ENCODE measurements at places on chromosomes 6 and 20. TPM values are rescaled to one million over a fixed set of nuclear protein-coding genes. Genes with fewer than 3 reads are reported as not detected.

DNA sequence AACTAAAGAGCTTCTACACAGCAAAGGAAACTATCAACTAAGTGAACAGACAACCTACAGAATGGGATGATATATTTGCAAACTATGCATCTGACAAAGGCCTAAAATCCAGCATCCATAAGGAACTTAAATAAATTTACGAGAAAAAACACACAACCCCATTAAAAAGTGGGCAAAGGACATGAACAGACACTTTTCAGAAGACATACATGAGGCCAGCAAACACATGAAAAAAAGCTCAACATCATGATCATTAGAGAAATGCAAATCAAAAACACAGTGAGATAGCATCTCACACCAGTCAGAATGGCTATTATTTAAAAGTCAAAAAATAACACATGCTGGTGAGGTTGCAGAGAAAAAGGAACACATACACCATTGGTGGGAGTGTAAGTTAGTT lies 24.5 kb downstream of the AGPAT4 start:
- no peaks in the 10 kb centered on the region for H3K27me3 ChIP-seq
- DNase-seq = no peak
- no peaks in the 10 kb centered on the region for H3K4me1 ChIP-seq
- no peak overlapping the region for H3K27ac ChIP-seq
- no peaks in the 10 kb centered on the region for H3K36me3 ChIP-seq

PLAGL1 gene
- 40.4 TPM for total RNA-seq

- DNase-seq = no peak
- no peak overlapping the region for H3K27ac ChIP-seq
- no peaks in the 10 kb centered on the region for H3K4me1 ChIP-seq
- no peaks in the 10 kb centered on the region for H3K36me3 ChIP-seq
Observed at GRCh38 chr6:117034971-117035370, 157.9 kb downstream of the RFX6 start.

DNA sequence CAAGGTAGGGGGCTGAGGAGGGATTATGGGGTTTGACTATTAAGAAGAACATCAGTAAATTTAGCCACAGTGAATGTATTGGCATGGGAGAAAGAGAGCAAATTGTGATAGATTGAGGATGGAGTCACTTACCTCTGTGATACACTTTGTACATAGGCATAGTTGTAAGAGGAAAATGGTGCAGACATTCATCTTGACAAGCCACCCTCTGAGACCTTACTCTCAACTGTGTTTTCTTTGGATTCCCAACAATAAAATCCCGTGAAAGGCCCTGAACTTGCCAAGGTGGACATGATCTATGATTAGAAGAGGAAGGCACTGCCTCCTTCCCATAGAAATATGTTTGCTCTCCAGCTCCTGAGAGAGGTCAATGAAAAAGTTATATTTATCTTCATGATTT lies 18.6 kb upstream of the TENT5A start:
- no peak overlapping the region for H3K27ac ChIP-seq
- H3K27me3 ChIP-seq = peaks cover 13% of the 10 kb centered on the region
- no peak for DNase-seq

GRCh38 chr6:167530951-167531350 lies 206.1 kb downstream of the TTLL2 start:
- DNase-seq = no peak
- H3K36me3 ChIP-seq = no peaks in the 10 kb centered on the region
- no peaks in the 10 kb centered on the region for H3K4me1 ChIP-seq
- no peak overlapping the region for H3K4me3 ChIP-seq
- no peak overlapping the region for H3K27ac ChIP-seq

RING1 gene
- total RNA-seq = 26.8 TPM

DNA sequence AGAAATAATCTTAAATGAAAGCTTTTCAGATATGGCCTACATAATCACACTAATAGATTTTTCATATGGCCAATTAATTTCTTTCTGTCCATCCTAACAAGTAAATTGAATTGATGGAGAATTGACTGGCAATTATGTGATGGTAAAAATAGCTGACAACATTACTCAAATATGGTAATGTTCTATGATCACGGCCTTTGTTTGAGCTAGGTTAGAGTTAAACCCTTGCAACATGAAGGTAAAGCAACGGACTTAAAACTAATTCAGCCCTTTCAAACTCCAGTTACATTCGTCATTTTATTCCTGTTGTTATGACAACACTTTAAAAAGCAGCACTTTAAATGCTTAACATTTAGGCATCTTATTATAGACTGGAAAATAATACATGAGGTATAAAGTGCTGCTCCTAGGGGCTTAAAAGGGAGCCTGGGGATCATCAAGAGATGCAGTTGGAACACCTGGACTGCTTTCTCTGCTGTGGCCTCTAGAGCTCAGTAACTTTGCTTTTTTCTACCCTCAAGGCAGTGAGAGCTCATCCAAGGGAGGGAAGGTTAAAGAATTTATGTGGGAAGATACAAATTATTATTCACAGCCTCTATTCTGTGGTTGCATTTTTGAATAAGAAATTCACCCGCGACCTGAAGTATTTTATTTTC lies 46.9 kb downstream of the RIPOR2 start:
- H3K36me3 ChIP-seq = no peaks in the 10 kb centered on the region
- H3K4me3 ChIP-seq = no peak overlapping the region
- no peak overlapping the region for H3K27ac ChIP-seq
- no peak for DNase-seq

BMP6 gene
- total RNA-seq = 221 TPM

OPRM1 gene
- not detected for total RNA-seq

DNA sequence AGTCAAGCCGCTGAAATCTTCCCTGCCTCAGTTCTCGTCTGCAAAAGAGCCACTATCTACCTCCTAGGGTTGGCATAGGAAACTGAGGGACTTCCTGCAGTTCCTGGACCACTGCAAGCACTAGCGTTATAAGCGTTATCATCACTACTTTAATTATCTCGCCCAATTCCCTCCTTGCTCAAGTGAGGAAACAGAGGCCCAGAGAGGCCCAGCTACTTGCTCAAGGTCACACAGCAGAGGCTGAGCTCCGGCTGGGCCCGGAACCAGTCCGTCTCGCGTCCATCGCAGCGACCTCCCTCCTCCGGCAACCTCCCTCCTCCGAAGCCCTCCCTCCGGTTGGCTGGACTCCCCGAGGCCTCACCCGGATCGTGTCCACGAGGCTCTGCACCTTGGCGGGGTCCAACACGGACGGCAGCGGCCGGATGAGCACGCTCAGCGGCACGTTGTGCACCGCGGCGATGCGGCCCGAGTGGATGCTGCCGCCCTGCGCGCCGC lies 338 bp downstream of the SRXN1 start:
- peak; percentile 35 for DNase-seq
- H3K27ac ChIP-seq = peak overlapping the region; percentile 65
- H3K36me3 ChIP-seq = peaks cover 11% of the 10 kb centered on the region

TNXB gene
- 3.2 TPM for total RNA-seq

GRCh38 chr6:152598421-152598820 lies 38.7 kb downstream of the SYNE1 start:
- no peak for DNase-seq
- no peaks in the 10 kb centered on the region for H3K4me1 ChIP-seq
- peaks cover 3% of the 10 kb centered on the region for H3K27me3 ChIP-seq
- H3K36me3 ChIP-seq = no peaks in the 10 kb centered on the region
- H3K27ac ChIP-seq = no peak overlapping the region

GRCh38 chr6:41370488-41371111 lies 35.2 kb downstream of the NCR2 start:
- peaks cover 57% of the 10 kb centered on the region for H3K27me3 ChIP-seq
- no peak overlapping the region for H3K4me3 ChIP-seq
- no peak overlapping the region for H3K27ac ChIP-seq
- H3K36me3 ChIP-seq = no peaks in the 10 kb centered on the region
- no peak for DNase-seq

DNA sequence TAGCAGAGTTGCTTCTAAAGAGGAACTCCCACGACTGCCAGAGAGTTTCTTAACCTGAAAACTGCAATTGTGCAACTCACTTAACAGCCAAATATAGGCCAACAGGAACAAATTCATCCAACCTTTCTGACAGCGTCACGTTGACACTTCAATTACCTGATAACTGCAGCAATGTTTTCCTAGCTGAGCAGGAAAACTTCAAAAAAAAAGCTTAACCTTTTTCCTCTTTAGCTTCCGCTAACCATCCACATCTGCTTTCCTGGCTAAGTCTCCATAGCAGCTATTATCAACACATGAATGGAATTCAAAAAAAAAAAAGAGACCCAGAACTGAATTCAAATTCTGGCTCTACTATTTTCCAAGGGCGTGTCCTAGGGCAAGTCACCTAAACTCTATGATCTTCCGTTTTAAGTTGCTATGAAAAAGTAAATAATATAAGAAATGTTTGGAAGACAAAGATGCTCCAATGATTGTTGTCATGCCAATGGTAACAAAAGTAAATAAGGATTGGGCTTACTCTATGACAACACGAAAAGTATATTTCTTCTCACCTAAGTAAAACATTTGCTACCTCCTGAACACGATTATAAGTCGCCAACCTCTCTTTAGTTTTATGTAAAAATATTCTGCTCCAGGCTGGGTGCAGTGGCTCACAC lies 524.6 kb upstream of the JARID2 start:
- no peak overlapping the region for H3K4me3 ChIP-seq
- H3K36me3 ChIP-seq = no peaks in the 10 kb centered on the region
- no peak for DNase-seq
- H3K4me1 ChIP-seq = no peaks in the 10 kb centered on the region
- H3K27me3 ChIP-seq = no peaks in the 10 kb centered on the region

DNA sequence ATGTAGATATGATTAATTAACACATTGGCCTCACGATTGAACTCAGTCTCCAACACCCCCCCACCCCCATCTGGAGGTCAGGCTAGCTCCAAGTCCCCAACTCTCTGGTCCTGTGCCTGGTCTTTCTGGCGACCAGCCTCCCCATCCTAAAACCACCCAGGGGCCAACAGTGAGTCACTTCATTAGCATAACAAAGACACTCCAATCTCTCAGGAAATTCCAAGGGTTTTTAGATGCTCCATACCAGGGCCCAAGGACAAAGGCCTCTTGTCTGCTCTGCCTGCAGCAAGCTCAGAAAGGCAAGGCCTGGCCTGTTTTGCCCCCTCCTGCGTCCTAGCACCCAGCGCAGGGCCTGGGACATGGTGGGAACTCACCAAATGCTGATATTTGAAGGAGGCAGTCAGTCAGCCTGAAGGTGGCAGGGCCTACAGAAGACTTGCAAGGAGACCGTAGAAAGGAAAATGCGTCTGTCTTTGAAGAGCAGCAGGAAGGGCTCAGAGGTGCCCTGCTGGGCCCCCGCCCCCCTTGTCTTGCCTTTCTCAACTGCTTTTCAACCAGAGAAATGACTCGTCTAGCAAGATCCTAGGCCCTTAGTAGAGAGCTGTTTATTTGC lies 184.7 kb downstream of the CDH4 start:
- H3K27me3 ChIP-seq = no peaks in the 10 kb centered on the region
- DNase-seq = no peak
- no peak overlapping the region for H3K4me3 ChIP-seq
- H3K4me1 ChIP-seq = no peaks in the 10 kb centered on the region

GRCh38 chr6:104118274-104118673 lies 741.4 kb downstream of the HACE1 start:
- H3K4me3 ChIP-seq = no peak overlapping the region
- peak; percentile 53 for DNase-seq
- no peaks in the 10 kb centered on the region for H3K4me1 ChIP-seq
- H3K27me3 ChIP-seq = no peaks in the 10 kb centered on the region
- H3K27ac ChIP-seq = no peak overlapping the region
- no peaks in the 10 kb centered on the region for H3K36me3 ChIP-seq

DNA sequence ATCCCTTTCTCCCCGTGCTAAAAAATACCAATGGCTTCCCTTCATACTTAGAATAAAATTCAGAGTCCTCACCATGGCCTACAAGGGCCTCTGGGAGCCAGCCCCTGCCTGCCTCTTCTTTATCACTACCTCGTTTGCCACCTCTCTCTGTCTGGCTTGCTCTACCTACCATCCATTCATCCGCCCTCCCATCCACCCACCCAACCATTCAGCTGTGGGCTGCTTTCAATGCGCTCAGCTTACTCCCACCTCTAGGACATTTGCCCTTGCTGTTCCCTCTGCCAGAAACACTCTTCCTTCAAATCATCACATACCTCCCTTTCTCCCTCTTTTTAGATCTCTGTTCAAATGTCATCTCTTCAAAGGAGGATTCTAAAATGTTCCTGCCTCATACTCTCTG lies 44.4 kb downstream of the PACSIN1 start:
- DNase-seq = no peak
- H3K36me3 ChIP-seq = no peaks in the 10 kb centered on the region
- H3K27me3 ChIP-seq = peaks cover 19% of the 10 kb centered on the region
- no peaks in the 10 kb centered on the region for H3K4me1 ChIP-seq

SFTA2 gene
- not detected for total RNA-seq

DNA sequence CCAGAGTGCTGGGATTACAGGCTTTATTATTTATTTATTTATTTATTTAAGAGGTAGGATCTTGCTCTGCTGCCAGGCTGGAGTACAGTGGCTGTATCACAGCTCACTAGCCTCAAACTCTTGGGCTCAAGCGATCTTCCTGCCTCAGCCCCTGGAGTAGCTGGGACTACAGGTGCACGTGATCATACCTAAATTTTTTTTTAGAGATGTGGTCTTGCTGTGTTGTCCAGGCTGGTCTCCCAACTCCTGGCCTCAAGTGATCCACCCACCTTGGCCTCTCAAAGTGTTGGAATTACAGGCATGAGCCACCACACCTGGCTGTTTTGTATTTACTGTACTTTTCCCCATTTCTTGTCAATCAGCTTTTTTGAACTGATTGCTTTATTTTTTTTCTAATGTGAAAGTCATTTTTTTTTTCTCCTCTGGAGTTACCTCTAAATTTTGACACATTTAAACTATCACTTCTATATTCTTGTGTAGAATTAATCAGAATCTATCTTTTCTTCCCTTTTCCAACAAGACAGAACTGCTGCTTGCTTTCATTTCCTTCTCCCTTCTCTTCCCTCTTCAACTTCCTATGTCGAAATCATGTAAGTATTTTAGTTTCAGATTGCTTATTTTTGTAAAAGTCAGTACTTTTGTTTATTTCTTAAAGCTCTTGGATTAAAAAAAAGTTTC lies 12.0 kb downstream of the PANK2 start:
- no peak overlapping the region for H3K4me3 ChIP-seq
- H3K27me3 ChIP-seq = no peaks in the 10 kb centered on the region
- no peak for DNase-seq
- peaks cover 3% of the 10 kb centered on the region for H3K36me3 ChIP-seq
